ENCODE measurements at places on chromosomes 3 and 15.

DNA sequence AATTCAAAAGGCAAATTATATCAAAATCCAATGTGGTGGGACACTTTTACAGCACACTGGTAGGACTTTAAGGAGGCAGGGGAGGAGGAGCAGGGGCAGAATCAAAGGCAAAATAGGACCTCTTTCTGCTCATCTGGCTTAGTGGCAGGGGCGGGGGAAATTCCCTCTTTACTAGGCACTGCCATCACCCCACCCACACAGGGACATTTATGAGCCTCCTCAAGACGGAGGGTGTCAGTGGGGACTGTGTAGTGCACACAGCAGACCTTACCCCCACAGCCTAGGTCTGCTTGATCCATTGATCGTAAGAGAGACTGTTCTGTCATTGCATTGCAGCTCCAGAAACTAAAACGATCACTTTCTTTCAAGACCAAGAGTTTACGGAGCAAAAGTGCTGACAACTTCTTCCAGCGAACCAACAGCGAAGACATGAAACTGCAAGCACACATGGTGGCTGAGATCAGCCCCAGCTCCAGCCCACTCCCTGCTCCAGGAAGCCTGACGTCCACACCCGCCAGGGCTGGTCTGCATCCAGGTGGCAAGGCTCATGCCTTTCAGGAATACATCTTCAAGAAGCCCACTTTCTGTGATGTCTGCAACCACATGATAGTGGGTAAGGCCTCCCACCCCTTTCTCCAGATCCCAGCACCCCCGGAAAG, 62.9 kb downstream of the STAC start:
- DNase-seq: no peak

GRCh38 chr3:130259166-130259874, 86.2 kb upstream of the COL6A5 start:
- DNase-seq: no peak

GRCh38 chr15:74178326-74179100, 5.0 kb downstream of the ISLR start:
- no peak for DNase-seq

GRCh38 chr15:27705056-27705455, 394.1 kb downstream of the OCA2 start:
- DNase-seq: no peak

- no peak for DNase-seq
These were observed 106.7 kb upstream of the FHIT start for GRCh38 chr3:61357902-61358301.

DNA sequence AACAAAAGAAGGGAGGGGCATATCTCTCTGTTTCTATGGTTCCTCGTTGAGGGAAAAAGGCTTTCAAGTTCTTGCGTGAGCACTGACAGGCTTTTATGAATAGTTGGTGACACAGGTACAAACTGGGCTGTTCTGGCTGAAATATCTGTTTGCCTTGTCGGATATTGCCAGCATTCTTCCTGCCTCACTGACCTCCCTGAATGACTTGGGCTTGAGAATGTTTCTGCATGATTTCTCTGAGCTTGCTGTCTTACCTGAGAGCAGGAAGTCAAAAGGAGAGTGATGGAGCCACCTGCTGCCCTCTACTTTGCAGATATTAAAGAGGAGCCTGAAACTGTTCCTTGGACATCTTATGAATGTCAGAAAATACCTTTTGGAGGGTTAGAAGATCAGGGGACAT, 4.8 kb downstream of the GCNT3 start:
- no peak for DNase-seq

- no peak for DNase-seq
These were observed 100.2 kb downstream of the FMN1 start for GRCh38 chr15:33094336-33094735.

DNA sequence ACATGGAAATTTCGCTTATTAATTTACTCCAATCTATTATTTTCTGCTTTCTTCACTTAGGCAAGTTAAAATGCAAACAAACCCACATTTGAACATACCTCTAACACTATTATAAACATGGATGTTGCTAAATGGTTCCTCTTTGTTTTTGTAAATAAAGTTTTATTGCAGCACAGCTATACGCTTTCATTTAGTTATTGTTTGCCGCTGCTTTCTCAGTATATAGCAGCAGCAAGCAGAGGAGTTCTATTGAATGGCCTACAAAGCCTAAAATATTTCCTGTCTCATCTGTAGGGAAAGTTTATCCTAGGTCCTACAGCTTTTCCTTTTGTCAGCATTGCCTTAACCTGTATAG, 7.9 kb upstream of the CHD2 start:
- DNase-seq: no peak

Data from activated effector memory CD4-positive, alpha-beta T cell treated with Interleukin-2 at 50 U/mL for 16 hours (primary cell).